Astrocyte of the hippocampus (primary cell): ENCODE measurements at places on chromosomes 4 and X.
A peak's percentile ranks its signal among the peaks of the same experiment; 100 is the strongest.

GRCh38 chr4:83759611-83760010, 223.7 kb downstream of the GPAT3 start:
- no peak for DNase-seq

GRCh38 chrX:8520178-8520577, 55.5 kb downstream of the VCX3B start:
- no peak for DNase-seq

DNA sequence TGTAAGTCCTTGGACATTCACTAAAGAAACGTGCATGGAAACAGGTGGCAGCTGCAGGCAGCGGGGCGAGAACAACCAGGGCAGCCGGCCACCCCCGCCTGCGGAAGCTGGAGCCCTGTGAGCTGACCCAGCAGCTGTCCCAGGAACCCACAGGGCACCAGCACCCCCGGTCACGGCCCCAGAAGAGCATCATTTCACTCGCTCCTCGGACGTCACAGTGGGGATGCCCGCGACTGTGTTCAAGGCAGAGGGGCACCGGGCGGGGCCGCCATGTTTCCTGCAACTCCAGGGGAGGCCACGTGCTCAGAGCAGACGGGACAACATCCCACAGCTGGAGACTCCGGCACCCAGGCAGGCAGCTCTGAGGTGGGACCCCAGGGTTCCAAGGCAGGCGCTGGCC, 45.0 kb upstream of the CPLX1 start:
- no peak for DNase-seq

DNA sequence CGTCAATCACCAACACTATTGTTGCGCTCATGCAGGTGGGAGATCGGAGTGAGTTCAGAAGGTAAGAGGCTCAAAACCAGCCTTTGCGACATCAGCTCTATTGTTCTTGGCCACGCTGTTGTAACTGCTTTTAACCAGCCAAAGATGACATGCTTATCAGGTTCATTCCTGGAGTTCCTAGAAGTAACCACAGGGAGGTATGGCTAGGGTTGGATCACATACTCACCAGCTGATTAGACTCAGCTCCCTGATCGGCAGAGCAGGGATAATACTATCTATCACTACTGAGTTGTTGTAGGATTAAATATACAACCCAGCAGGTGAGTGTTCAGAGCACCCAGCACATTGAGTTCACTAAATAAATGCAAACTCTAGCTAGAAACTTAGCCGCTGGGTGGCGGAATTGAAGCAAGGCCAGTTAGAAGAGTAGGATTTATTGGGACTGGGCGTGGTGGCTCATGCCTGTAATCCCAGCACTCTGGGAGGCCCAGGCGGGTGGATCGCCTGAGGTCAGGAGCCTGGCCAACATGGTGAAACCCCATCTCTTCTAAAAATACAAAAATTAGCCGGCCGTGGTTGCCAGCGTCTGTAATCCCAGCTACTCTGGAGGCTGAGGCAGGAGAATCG, 12.4 kb downstream of the SLC34A2 start:
- peak; percentile 69 for DNase-seq

GRCh38 chr4:90845777-90846176, 718.6 kb downstream of the CCSER1 start:
- DNase-seq = no peak

DNA sequence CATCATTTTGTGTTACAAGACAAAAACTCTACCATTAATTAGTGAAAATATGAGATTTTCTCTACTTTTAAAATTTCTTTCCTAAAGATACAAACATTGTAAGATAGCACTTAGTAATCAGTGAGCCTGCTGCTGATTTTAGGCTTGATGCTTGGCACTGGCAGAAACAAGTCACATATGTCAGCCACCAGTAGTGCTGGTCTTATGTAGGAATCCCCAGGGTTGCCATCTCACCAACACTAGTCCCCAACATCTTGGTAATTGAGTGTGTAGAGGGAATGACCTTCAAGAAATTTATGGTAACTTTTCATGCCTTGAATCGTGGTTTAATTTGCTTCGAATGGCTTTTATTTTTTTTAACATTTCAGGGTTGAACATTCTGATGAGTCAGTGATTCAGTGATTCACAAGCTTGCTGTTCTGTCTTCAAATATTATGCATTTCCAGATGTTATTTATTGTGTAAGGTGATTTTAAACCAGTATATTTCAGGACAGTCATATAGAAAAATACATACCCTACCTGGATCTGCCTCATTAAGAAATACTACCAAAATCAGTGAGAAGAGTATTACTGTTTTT, 11.9 kb downstream of the EXOC1 start:
- DNase-seq = peak; percentile 46

GRCh38 chrX:88284844-88285243, 462.2 kb upstream of the CPXCR1 start:
- no peak for DNase-seq

- no peak for DNase-seq
Observed at GRCh38 chr4:177385576-177386277, 56.5 kb downstream of the AGA start.

GRCh38 chrX:23292988-23293651, 41.5 kb upstream of the PTCHD1 start:
- DNase-seq = peak; percentile 77

DNA sequence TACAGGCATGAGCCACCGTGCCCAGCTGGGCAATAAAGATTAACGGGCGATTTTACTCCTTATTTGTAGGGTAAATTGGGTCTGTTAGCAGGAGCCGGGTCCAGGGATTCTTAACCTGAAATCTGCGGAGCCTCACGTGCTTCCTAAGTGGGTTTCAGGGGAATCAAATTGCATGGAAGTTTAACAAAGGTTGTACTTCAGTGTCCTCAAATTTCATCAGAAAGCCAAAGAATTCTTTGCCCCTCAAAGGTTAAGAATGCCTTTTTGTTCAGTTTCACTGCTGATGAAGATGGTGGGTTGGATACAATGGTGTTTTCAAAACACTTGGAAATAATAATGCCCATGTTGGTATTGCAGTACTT, 67.9 kb downstream of the AFF1 start:
- DNase-seq = no peak

DNA sequence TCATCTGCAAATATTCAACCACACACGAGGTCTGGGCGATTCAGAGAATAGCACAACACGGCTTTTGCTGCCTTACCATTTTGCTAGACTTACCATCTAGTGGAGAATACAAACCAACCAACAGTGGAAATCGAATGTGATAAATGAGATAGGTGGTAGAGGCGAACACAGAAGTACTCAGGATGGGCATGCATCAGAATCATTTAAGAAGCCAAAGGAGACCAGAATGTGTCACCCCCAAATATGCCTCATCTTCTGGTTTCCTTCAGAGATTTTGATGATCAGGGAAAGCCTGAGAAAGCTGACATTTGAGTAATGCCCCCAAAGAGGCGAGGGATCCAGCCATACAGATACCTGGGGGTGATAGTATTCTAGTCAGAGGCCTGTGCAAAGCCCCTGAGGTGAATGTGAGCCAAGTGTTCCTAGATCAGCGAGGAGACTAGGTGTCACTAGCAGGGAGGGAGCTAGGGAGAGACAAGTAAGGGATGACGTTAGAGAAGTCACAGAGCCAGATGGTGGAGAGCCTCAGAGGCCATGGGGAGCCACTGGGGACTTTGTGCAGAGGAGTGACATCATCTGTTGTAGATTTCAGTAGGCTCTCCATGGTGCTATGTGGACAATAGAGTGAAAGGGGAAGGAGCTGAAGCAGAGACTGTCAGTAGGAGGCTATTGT, 1.7 kb downstream of the MTMR1 start:
- no peak for DNase-seq

DNA sequence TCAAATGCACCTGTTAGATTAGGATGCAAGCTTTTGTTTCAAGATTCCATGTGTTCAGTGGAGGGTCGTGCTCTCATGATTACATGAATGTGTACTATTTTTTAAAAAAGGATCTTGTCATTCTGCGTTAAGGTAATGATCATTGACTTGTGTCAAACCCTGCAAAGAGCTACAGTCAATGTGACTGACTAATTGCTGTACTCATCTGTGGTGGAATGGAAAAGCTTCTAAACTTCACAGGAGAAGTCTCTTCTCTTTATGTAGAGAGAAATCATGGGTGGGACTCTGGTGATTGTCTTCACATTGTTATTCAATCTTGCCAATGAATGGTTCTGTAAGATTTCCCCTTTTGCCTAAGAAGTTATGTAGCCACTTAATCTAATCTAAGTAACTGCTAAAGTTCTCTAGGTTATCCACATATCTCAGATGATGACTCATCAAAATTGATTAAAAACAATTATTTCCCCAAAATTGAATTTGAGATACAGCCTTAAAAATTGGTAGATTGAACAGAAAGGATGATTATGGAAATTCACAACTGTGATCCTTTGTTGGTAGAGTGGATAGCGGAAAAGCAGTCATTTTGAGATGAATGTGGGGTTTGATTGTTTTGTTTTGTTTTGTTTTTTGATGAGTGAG, 6.7 kb downstream of the MAGEE1 start:
- no peak for DNase-seq

GRCh38 chr4:108359130-108359985, 190.6 kb upstream of the LEF1 start:
- DNase-seq = no peak

- no peak for DNase-seq
Observed at GRCh38 chr4:70177090-70177489, 18.4 kb upstream of the ODAM start.

DNA sequence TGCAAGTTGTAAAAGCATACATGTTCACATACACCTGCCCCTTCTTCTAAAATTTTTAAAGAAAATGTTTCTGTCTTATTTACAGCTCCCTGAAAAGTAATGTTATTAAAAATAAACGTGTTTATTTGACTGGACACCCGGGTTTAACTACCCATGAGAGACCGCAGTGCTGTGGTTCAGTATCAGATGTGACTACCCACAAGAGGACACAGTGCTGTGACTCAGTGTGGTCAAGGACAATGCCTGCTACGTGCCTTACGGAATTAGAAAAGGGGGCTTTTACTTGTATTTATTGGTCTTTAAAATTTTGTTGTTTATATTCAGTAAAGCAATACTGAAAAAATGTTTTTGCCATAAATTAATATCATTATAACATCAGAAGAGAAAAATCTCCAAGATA, 641.4 kb downstream of the TRIML1 start:
- peak; percentile 53 for DNase-seq

DNA sequence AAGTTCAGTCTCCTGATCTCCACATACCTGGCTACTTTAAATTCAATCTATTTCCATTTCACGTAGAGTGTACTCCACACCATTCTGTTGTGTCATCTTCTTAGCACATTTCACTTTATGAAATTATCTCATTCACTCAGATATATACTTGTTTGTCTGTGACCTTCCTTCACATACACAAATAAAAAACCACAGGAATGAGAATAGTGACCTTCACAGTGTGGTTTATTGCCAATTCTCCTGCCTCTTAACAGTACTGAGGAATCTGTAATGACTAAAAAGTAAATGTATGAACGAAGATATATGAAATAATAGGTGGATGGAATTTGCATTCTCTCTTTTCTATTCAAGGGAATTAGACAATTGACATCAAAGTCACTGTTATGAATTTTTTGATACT, 183.9 kb upstream of the PCDH7 start:
- no peak for DNase-seq

- DNase-seq = peak; percentile 6
Observed at GRCh38 chrX:135740681-135741149, 27.3 kb downstream of the CT45A1 start.

- DNase-seq = no peak
Observed at GRCh38 chrX:150262456-150262855, 100.7 kb upstream of the MAMLD1 start.

DNA sequence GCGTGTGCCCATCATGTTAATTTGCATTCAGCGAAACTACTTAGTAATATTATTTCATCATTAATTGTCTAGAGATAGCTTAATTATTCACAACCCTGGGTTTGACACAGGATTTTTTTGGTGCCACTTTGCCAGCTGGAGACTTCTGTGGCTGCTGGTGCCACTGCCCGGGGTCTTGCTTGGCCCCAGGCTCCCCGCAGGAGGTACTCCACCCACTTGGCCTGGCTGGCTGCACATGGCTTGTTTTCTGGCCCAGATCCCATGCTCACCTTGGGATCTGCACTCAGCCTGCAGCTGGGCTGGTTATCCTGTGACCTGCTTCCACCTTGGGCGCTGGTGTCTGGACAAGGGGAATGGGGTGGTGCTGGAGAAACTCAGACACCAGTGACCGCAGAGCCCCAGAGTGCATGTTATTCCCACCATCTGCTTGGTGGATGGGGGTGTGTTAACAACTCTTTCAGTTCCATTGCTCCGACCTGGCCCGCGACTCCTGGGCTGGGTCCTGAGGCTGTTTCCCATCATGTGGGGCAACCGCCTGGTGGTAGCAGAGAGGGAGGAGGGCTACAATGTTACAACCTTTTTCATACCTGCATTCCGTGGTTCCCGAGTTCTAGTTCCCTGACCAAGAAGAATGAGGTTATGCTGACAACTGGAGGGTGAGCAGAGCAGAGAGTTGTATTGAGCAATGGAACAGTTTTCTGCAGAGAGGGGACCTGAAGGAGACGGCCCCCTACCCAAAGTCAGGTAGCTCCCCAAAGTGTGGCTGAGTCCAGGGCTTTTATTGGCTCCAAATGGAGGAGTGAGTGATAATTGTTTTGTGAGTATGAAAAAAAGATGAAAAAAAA, 1950.0 kb upstream of the IGFBP7 start:
- no peak for DNase-seq

GRCh38 chr4:48708610-48709009, 71.5 kb downstream of the FRYL start:
- DNase-seq = no peak

DNA sequence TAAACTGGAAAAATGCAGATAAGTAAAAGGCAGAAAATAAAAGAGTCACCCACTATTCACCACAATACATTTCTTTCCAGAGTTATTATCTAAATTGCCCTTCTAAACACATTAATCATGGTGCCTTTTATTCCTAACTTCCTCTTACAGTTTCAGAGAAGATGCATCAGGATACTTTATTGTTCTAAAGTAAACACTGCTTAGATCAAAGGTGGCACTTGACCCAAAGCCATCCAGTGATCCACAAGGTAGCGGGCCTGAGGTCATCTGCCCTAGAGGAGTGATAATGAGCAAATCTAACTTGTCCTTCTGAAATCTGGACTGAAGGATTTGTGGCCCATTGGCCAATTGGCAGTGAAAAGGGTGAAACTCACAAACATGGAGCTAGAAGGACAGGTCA, 12.0 kb upstream of the TMEM154 start:
- DNase-seq = no peak

GRCh38 chr4:92387459-92388069, 83.8 kb downstream of the GRID2 start:
- peak; percentile 69 for DNase-seq

- DNase-seq = no peak
Observed at GRCh38 chr4:106486533-106486932, 118.0 kb upstream of the GIMD1 start.

DNA sequence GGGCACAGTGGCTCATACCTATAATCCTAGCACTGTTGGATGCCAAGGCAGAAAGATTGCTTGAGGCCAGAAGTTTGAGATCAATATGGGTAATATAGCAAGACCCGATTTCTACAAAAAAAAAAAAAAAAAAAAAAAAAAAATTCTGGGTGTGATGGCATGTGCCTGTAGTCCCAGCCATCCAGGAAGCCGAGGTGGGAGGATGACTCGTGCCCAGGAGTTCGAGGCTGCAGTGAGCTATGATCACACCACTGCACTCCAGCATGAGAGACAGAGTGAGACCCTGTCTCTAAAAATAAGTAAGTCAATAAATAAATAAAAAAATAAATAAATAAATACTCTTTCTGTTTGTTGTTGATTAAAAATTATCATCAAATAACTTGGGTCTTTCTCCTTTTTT, 62.4 kb upstream of the BMPR1B start:
- DNase-seq = no peak
